Colonic mucosa (tissue), 4 donors: ENCODE measurements at places on chromosomes 12 and 14. TPM values are rescaled to one million over a fixed set of nuclear protein-coding genes. Genes with fewer than 3 reads are reported as not detected.

DNA sequence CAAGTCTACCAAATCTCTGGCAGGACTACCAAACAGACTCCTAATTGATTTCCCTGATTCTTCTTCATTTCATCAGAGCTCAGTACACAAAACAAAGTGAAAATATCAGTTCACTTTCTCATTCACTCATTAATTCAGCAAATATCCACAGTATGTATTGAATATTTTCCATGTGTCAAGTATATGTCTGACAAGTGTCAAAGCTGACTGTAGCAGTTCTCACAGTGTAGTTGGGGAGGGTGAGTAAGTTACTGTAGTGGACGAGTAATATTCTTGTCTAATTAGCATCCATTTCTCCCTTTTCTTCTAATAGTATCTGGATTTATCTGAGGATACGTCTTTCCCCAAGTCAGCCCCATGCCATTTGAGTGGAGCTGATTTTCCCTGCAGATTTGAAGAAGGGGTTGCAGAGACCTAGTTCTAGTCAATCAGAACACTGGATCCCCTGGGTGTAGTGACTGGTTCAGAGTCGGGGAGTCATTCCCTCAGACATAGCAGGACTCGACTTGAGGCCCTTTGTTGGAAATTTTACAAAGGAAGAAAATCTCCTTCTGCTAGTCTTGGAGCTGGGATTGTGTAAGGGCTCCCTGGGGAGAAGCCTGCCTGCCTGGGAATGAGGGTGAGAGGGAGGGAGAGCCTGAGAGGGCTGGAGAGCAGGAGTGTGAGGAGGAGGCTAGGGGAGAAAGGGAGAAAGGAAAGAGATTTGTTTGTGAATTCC is 51.4 kb downstream of the GRIP1 start:
- no peak for DNase-seq

- DNase-seq, result no peak
These were observed 808 bp downstream of the MSI1 start for GRCh38 chr12:120367924-120368788.

GRCh38 chr14:78486081-78486480 is 315.9 kb downstream of the NRXN3 start:
- no peak for DNase-seq

DNA sequence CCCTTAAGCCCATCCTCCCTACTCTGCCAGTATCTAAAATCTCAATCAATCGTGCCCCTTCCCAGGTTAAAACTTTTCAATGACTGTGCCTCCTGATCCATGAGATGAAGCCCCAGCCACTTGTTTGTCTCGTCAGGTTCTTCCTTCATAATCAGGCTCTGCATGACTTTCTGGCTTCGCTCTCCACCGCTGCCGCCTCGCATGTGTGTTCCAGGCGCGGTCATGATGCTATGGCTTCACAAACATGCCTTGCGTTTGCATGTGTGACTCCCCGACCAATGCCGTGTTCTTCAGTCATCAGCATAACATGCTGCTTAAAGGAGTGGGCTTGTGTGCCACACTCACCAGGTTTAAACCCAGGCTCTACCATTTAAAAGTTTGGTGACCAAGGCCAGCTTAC is 5.0 kb upstream of the C1RL start:
- no peak for DNase-seq

The CD163 gene
- total RNA-seq, result 25.3 TPM

- DNase-seq, result no peak
These were observed 69.2 kb downstream of the PTPRQ start for GRCh38 chr12:80513211-80513610.

DNA sequence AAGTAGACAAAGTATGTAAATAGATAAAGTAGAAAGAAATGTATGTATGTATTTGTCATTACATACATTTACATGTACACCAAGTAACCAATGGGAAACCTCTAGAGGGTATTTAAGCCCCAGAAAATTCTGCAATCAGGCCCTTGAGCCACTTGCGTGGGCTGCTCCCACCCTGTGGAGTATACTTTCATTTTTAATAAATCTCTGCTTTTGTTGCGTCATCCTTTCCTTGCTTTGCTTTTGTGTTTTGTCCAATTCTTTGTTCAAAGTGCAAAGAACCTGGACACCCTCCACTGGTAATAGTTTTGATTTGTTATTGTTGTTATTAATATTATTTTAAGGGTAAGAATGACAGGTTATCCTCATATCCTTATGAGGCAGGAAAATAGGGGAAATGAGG is 21.8 kb downstream of the CAPS2 start:
- no peak for DNase-seq

The FOXM1 gene
- 18.4 TPM for total RNA-seq

- DNase-seq, result no peak
These were observed 57.2 kb upstream of the BEGAIN start for GRCh38 chr14:100644383-100644782.

- no peak for DNase-seq
These were observed 137.6 kb upstream of the SSTR1 start for GRCh38 chr14:38070061-38070588.

- peak; percentile 81 for DNase-seq
These were observed at the start of gene MIPOL1 for GRCh38 chr14:37197421-37198272. MIPOL1 (plus strand) TSS chr14:37197937; CDS start chr14:37247889, 49,952 bp downstream.

DNA sequence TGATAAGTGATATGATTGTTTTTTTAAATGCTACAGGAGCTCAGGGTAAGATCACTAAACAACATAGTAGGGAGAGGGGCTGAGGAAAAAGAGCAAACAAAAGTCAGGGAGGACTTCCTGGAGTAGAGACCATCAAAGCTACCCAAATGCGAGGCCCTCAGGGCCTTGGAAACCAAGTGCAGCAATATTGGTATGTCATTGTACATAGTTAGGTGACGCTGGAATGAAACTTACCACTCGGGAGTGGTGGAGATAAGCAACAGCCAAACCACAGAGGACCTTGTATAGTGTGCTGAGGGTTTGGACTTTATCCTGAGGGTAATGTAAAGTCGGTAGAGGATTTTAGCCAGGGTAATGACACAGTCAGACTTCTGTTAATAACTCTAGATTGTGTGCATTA is 13.8 kb downstream of the KITLG start:
- DNase-seq, result peak; percentile 59

The CD69 gene
- 1.4 TPM for total RNA-seq

DNA sequence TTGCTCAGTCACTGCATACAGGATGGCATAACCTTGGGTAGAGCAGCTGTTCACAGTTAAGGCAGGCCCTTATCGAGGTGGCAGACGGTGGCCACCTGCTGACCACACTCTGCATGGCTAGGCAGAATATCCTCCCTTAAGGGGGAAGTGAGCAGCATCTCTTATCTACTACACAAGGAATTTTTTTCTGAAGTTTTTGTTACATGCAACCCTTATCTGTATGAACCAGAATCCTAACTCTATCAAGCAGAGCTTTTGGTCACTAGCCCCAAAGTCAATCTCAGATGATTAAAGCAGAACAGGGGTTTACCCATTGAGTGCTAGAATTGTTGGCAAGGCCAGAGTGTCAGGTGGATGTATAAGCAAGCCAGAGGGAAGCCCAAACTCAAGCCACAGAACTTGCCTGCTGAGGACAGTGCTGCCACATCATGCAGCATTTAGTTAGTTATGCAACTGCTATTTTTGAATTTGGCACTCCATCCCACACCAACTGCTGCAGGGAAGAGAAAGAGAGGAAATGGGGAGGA is 192.8 kb downstream of the TBX5 start:
- DNase-seq, result no peak

The KLRC2 gene
- total RNA-seq, result not detected

The CLEC4D gene
- total RNA-seq, result 0.16 TPM

GRCh38 chr14:106327234-106327633 is 800.9 kb downstream of the TMEM121 start:
- no peak for DNase-seq

GRCh38 chr14:97703006-97703760 is 906.0 kb downstream of the VRK1 start:
- DNase-seq, result no peak

The IL31 gene
- not detected for total RNA-seq

The OTUB2 gene
- total RNA-seq, result 2.2 TPM

- peak; percentile 68 for DNase-seq
These were observed 54.3 kb upstream of the PPP2R5C start for GRCh38 chr14:101707068-101707842.

The ANKS1B gene
- 3.3 TPM for total RNA-seq

DNA sequence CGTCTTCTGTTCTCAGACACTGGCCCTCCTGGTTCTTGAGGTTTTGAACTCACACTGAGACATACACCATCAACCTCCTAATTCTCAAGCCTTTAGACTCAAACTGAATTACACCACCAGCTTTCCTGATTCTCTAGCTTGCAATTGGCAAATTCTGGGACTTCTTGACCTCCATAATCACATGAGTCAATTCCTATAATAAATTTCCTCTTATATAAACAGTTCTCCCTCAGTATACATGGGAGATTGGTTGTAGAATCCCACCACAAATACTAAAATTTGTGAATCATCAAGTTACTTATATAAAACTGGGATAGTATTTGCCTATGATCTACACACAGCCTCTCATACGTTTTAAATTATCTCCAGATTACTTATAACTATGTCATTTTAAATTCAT is 162.2 kb downstream of the DIO2 start:
- DNase-seq, result no peak

- DNase-seq, result no peak
These were observed 54.0 kb downstream of the TSPAN9 start for GRCh38 chr12:3131129-3131528.
